Stimulated activated CD8-positive, alpha-beta memory T cell treated with anti-CD3 and anti-CD28 coated beads, Interleukin-4, amount 100 ng/mL, for 4 hours (primary cell): ENCODE measurements at places on chromosomes 5 and 9.

- DNase-seq: no peak
Measured at GRCh38 chr5:40331616-40332015, 348.1 kb upstream of the PTGER4 start.

- DNase-seq: no peak
Measured at GRCh38 chr5:35103637-35104299, 56.0 kb upstream of the AGXT2 start.

DNA sequence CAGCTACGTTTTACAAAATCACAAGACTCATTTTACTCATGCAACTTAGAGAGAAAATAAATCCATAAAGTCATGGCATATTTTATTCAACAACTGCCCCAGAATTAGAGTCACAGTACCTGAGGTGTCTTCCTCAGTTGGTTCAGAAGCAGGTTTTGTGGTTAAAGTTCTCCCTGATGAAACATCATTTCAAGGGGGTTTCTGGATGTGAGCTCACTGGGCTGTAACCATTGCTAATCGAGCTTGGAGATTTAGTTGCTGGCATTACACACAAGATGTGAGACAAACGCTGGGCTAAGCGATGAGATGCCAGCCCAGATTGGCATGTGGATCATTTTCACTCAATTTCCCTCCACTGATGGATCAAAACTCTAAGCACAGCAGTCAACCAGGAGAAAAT lies 131.3 kb downstream of the PRELID2 start:
- no peak for DNase-seq

GRCh38 chr5:160260881-160261815 lies 31.8 kb downstream of the FABP6 start:
- no peak for DNase-seq

DNA sequence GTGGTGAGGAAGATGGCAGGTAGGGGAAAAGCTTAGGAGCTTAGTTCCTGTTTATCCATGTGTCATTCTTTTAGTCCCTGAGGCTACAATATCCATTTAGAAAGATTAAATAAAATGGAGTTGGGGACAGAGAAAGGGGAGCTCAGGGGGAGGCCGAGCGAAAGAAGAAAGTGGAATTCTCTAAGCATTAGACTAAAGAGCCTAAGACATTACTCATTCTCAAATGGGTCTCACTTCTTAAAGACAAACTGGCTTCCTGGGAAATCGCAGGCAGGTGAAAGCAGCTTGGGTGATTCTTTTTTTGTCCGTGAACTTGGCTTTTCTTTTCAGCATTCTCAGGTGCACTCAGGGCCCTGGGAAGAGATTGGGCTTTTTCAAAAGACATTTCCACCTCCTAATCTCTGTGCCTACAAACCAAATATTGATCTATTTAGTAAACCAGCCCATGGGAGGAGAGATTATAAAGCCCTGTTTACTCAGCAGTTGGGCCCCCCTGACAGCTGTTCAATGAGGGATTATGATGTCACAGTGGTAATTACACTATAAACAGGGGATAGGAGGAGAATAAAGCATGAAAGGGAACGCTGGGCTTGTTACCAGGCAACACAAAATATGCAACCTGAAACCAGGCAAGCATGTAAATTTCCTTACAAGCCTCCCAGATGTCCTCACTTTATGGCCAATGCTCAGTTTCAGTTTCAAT lies 584.0 kb downstream of the ACTL7B start:
- no peak for DNase-seq

GRCh38 chr5:161691911-161692310 lies 6.4 kb downstream of the GABRA6 start:
- DNase-seq: no peak

- DNase-seq: no peak
Measured at GRCh38 chr9:129185991-129186390, 7.9 kb upstream of the IER5L start.

DNA sequence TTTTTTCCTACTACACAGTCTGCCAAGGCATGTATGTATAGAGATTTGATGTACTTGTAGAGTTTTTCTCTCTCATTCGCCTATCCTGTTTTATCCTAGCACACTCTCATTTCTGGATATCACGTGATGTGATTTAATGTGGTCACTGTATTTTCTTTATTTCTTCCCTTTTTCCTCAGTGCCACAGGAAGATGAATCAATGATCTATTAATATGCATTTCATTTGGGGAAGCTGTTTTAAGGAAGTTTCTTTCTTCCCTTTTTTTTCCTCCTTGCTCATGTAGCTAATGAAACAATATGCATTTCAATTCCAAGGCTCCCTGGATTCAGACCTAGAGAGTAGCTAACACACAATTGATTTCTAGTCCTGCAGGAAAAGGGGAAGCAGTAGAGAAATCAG lies 506.3 kb upstream of the WWC1 start:
- DNase-seq: no peak

- DNase-seq: no peak
Measured at GRCh38 chr5:67194166-67194565, 2.4 kb downstream of the CD180 start.

DNA sequence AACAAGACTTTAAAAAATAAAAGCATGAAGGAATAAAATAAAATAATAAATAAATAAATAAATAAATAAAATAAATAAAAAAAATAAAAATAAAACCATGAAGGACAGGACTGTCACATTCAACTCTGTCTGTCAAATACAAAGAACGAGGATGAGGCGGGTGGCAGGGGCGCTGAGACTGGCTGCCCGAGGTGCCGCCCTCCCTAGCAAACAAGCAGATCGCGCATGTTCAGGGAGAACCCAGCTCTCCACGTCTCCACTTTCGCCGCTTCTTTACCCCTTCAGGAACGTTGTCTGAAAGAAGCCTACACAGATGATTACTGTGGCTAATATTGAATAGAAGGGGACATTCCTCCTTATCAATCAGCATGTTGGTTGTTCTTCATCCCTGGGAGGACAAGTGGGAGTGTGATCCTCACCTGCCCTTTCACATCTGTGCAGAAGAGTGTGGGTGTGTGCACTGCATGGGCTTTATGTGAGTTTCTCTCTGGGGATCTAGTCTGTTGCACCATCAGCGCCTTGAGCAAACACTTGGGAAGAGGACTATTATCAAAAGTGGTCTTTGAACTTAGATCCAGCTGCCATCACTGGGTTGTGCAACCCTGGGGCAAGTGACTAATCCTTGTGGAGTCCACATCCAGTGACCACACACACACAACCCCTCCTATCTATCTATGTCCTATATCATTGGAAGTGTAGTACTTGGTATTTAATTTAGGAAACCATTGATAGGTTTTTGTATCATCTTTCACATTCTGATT lies 399.2 kb downstream of the IRX2 start:
- no peak for DNase-seq

DNA sequence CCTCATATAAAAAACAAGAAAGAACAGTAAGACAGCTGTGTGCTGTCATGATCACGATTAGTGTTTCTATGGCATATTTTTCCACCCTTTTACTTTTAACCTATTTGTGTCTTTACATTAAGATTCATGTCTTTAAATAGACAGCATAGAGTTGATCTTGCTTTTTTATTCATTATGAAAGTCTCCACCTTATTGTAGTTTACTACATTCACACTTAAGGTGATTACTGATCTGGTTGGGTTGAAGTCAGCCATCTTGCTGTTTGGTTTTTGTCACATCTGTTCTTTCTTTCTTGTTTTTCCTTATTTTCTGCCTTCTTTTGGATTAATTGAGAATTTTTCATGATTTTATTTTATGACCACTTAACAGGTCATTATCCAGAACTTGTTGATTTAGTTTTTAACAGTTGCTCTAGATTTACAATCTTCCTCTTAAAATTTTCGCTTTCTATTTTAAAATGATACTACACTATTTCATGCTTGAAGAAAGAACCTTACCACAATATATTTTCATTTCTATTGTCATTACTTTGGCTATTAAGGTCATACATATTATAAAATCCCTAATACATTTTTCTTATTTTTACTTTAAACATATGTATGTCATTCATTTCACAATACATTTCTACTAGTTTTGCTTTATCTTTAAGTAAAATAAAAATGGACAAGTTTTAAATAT lies 292.5 kb downstream of the SH3GL2 start:
- DNase-seq: no peak

DNA sequence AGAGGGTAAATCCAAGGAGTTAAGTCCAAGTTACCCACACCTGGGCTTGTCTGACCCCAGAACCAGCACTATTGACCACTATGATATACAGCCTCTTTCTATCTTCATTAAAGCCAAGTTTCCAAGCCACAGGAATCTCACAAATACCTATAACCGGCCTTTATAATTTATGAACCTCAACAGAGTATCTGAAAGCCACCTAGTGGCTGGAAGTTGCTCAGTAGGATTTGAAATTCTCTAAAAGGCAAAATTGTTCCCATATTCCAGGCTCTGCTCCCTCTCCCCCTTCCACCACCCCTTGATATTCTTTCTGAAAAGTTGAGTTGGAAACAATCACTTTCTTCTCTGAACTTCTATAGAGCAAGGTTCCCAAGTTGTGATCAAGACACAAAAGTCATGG lies 106.4 kb upstream of the GPR151 start:
- no peak for DNase-seq

DNA sequence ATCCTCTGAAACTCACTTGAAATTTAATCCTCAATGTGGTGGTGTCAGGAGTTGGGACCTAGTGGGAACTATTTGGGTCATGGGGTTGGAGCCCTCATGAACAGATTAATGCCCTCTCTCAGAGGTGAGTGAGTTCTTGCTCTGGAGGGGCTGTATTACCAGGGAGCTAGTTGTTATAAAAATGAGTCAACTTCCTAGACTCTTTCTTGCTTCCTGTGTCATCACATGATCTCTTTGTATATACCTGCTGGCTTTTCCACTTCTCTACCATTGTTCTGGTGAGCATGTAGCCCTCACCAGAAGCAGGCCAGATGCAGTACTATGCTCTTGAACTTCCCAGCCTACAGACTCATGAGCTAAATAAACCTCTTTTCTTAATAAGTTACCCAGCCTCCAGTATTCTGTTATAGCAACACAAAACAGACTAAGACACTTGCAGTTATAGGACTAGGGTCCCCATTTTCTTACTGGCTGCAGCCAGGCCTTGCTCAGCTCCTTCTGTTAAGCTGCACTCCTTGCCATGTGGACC lies 127.5 kb downstream of the SUSD1 start:
- no peak for DNase-seq

GRCh38 chr5:167233507-167234220 lies 1057.8 kb upstream of the WWC1 start:
- no peak for DNase-seq

DNA sequence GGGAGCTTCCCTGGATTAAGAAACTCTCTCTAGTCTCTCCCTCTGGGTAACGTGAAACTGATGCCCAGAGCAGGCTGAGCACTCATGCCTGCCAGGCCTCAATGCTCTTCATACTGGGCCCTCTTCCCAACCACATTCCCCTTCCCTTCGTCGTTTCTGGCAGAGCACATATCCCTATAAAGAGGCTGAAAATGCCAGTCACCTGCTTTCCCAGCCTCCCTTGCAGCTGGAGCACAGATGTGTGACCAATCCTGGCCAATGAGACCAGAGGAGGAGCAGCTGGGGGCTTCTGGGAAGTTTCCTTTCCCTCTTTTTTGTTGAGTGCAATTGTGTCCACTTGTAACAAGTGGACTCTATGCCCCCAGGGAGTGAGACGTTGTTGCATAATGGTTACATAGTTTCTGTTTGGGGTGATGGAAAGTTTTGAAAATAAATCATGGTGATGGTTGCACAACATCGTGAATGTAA lies 30.2 kb upstream of the SMIM23 start:
- no peak for DNase-seq

DNA sequence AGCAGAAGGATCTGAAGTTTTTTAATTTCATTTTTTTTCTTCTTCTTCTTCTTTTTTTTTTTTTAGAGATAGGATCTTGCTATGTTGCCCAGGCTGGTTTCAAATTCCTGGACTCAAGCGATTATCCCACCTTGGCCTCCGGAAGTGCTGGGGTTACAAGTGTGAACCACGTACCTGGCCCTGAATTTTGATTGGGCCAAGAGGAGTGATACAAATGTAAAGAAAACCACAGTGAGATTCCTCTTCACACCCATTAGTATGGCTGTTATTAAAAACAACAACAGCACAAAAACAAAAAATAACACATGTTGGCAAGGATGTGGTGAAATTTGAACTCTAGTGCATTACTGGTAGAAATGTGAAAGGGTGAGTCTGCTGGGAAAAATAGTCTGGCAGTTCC lies 79.1 kb downstream of the KLF4 start:
- DNase-seq: no peak

GRCh38 chr5:110159202-110159601 lies 469.5 kb downstream of the MAN2A1 start:
- no peak for DNase-seq

- DNase-seq: no peak
Measured at GRCh38 chr9:21527579-21527978, 45.5 kb upstream of the IFNE start.

- no peak for DNase-seq
Measured at GRCh38 chr5:157345485-157345884, 79.6 kb downstream of the CYFIP2 start.

DNA sequence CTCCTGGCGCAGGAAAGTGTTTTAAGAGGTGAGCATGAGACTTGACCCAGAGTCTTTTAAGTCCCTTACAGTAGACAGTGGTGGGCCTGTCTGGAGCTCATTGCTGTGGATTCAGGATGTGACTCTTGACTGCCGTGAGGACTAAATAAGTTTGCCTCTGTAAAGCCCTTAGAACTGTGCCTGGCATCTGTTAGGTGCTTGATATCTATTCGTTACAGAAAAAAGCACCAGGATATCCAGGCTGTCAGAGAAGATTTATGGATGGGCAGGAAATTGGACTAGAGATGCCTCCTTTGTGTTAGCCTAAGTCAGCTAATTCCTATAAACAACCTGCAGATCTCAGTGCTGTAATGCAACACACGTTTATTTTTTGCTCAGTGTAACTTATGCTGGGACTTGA lies 12.6 kb downstream of the ERGIC1 start:
- no peak for DNase-seq

DNA sequence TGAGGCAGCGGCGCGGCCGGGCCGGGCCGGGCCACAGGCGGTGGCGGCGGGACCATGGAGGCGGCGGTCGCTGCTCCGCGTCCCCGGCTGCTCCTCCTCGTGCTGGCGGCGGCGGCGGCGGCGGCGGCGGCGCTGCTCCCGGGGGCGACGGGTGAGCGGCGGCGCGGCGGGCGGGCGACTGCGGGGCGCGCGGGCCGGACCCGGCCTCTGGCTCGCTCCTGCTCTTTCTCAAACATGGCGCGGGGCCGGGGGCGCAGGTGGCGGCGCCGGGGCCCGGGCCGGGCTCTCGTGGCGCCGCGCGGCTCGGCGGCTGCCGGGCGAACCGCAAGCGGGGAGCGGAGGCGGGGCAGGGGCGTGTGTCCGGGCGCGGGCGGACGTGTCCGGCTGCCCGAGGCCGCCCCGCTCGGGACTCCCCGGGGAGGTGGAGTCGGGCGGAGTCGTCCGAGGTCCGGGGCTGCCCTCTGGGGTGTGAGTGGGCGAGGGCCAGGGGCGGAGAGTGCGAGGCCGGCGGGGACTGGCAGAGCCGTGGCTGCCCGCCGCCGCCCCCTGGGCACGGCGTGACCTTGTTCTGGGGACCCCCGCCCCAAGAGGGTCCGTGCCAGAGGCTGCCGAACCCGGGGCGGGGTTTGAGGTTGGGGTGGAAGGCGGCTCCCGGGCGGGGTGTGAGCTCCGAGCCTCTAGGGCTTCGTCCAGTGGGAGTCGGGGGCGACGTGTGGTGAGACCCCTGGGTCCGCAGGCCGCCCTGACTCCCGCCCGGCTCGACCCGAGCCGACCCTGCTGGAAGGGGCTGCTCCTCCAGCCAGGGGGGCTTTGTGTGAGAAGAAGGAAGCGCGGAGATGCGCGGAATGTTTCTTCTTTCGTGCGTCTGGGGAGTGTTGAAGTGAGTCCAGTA lies 485 bp downstream of the TGFBR1 start:
- DNase-seq: no peak

GRCh38 chr9:2568689-2569088 lies 52.9 kb upstream of the VLDLR start:
- DNase-seq: no peak
